ENCODE measurements at places on chromosomes 3 and 15.

GRCh38 chr3:133292296-133292695 is 107.6 kb upstream of the BFSP2 start:
- peak; percentile 67 for DNase-seq

DNA sequence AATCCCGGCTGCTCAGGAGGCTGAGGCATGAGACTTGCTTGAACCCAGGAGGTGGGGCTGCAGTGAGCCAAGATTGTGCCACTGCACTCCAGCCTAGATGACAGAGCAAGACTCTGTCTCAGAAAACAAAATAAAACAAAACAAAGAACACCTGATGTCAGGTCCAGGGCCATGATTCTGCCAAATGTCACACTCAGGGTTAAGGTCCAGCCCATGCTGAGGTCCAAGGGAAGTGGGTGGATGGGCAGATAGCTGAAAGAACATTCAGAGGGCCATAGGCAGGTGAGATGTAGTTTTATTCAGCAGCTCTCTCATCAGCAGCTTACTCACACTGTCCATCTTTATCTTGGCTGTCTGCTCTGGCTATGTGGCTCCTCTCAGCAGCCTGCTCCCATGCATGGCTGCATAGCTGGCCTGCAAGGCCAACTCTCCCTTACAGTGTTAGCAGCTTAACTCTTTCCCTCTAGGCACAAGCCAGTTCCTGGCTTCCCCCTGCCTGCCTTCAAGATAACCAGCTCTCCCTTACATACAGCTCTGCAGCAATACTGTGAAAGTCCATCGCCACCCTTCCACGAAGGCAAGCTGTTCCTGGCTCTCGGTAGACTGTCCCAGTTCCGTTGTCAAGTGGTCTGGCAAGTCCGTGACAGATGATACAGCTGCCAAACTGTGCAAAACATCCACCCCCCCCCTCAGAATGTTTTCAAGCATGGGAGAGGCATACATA is 62.4 kb upstream of the SIAH2 start:
- DNase-seq: no peak

GRCh38 chr3:84536916-84537315 is 421.9 kb upstream of the CADM2 start:
- no peak for DNase-seq

DNA sequence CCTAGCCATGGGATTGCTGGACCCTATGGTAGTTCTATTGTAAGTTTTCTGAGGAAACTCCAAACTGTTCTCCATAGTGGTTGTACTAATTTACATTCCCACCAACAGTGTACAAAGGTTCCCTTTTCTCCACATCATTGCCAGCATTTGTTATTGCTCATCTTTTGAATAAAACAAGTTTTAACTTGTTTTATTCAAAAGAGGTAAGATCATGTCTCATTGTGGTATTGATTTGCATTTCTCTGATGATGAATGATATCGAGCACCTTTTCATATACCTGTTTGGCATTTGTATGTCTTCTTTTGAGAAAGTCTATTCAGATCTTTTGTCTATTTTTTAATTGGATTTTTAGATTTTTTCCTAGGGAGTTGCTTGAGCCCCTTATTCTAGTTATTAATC is 819.1 kb downstream of the TUSC7 start:
- no peak for DNase-seq

DNA sequence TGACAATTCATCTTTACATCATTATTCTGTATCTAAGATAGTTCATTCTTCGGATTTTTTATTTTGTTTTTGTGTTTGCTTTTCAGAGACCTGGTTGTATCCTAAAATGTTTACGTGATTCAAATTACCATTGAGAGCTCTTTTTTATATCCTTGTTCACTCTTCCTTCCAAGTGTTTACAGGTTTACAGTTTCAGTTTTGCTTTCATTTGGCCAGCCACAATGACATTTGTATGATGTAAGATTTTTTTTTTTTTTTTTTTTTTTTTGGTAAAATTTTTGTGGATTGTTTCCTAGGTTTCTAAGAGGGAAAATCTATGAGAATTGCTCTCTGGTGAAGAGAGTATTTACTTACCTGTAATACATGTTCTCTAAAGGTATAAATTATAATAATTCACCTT is 55.0 kb downstream of the SETD5 start:
- DNase-seq: no peak

Measured in NCI-H446 (cell line).